ENCODE measurements at places on chromosomes 13 and 19.

DNA sequence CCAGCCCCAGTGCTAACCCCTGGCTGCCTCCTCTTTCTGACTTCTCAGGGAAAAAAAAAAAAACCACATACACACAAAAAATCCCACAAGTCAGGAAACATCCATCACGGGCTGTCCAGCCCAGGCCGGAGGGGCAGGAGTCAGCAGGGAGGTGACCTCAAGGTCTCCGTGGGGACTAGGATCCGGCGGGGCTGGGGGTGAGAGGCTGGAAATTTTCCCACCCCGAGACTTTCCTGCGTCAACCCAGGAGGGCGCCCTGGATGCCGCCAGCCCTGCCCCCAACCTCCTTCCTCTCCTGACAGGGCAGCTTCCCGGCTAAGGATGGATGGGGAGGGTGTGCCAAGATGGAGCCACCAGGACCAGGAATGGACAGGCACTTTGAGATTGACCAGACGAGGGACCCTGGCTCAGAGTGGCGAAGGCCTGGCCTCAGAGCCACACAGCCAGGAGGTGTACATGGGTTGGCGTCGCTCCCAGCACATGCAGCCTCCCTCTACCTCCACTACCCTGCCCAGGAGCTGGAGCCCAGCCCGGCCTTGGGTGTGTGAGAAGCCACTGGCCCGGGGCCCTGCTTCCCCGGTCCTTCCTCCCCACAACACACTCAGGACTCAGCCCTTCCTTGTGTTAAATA is 33.3 kb downstream of the BLOC1S3 start:
- H3K27me3 ChIP-seq, result peaks cover 36% of the 10 kb centered on the region
- no peak overlapping the region for H3K4me3 ChIP-seq
- no peak for DNase-seq
- no peak overlapping the region for H3K27ac ChIP-seq

DNA sequence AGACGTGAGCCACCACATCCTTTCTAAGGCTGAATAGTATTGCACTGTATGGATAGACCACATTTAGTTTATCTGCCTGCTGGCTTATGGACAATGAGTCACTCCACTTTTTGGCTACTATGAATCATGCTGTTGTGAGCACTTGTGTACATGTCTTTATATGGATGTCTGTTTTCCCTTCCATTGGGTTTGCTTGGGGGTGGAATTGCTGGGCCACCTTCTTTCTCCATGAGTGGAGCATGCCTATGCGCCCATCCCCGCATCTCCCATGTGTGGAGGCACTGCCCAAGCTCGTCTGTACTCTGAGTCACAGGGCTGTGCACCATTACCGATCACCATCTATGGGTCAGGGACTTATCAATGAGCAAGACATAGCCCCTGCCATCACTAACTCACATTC is 127.2 kb upstream of the GJB6 start:
- H3K4me3 ChIP-seq, result no peak overlapping the region
- H3K36me3 ChIP-seq, result no peaks in the 10 kb centered on the region
- no peak overlapping the region for H3K27ac ChIP-seq
- no peak for DNase-seq
- peaks cover 55% of the 10 kb centered on the region for H3K27me3 ChIP-seq

DNA sequence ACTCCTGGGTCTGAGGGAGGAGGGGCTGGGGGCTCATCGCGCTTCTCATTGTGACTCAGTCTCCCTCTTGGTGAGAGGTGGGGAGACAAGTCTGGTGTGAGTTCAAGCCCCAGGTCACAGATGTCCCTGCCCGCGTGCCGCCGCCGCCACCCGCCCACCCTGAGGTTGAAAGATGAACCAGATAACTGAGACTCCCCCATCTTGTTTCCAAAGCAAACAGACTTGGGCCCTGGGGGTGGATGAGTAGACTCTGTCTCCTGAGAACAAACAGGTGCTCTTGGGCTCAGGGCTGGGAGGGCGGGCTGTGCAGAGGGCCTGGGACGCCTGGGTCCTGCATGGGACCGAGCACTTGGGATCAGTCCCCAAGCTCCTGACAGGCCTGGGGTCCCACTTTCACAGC is 567 bp downstream of the SBK2 start:
- peaks cover 4% of the 10 kb centered on the region for H3K27me3 ChIP-seq
- H3K4me1 ChIP-seq, result peaks cover 11% of the 10 kb centered on the region
- no peak for DNase-seq
- H3K36me3 ChIP-seq, result no peaks in the 10 kb centered on the region
- no peak overlapping the region for H3K27ac ChIP-seq

GRCh38 chr13:30354493-30355383 is 47.4 kb upstream of the KATNAL1 start:
- no peaks in the 10 kb centered on the region for H3K27me3 ChIP-seq
- H3K4me1 ChIP-seq, result peaks cover 13% of the 10 kb centered on the region
- H3K27ac ChIP-seq, result no peak overlapping the region

GRCh38 chr19:7641290-7642276 is 4.7 kb downstream of the STXBP2 start:
- peak; percentile 66 for DNase-seq
- no peaks in the 10 kb centered on the region for H3K4me1 ChIP-seq
- no peak overlapping the region for H3K27ac ChIP-seq
- H3K4me3 ChIP-seq, result no peak overlapping the region

DNA sequence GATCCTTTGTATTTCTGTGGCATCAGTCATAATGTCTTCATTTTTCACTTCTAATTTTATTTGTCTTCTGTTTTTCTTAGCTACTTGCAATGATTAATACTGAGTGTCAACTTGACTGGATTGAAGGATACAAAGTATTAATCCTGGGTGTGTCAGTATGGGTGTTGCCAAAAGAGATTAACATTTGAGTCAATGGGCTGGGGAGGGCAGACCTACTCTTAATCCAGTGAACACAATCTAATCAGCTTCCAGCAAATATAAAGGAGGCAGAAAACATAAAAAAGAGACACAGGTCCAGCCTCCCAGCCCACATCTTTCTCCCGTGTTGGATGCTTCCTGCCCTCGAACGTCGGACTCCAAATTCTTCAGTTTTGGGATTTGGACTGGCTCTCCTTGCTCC is 640.9 kb upstream of the MIR17HG start:
- no peak for DNase-seq
- H3K36me3 ChIP-seq, result no peaks in the 10 kb centered on the region
- H3K4me3 ChIP-seq, result no peak overlapping the region
- H3K27me3 ChIP-seq, result no peaks in the 10 kb centered on the region
- no peak overlapping the region for H3K27ac ChIP-seq
- H3K4me1 ChIP-seq, result no peaks in the 10 kb centered on the region

GRCh38 chr19:39125554-39126311 is at the start of gene PAK4:
Gene PAK4, plus strand, starts transcription at chr19:39125786. Its CDS starts 43,768 bp downstream, at chr19:39169554.
- peak; percentile 98 for DNase-seq
- peak within 1 kb of the TSS; percentile 96 for H3K27ac ChIP-seq

DNA sequence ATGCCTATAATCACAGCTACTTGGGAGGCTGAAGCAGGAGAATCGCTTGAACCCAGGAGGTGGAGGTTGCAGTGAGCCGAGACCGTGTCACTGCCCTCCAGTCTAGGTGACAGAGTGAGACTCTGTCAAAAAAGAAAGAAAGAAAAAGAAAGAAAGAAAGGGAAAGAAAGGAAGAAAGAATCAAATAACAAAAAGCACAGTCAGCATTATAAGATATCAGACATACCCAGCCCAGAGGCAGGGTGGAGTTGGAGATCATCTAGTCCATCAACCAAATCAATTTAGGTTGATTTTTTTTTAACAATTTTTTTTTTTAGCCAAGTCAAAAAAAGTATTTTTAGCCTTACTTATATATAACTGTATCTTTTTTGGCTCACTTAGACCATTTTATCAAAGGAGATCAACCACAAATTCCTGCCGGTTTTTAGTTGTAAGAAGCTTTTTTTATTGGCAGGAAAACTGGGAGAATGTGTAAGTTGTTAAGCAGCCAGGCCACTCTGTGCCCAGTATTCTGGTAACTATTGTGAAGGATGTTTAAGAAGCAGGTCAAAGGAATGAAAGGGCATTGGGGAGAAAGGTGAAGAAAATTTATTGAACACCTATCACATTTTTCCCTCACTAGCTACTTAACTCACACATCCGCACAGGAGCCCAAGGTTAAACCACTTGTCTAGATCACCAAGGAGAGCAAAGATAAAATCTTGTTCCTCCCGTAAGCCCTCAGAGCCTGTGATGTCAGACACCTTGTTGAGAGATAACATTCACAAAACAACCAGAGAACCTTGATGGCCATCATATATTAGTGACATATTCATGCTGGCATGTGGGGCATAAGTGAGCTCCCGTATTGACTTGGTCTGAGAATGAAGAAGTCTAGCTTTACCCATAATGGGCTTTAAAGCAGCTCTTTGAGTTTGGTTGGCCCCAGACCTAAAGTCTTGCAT is 91.8 kb downstream of the COL4A2 start:
- DNase-seq, result no peak
- H3K4me3 ChIP-seq, result no peak overlapping the region
- no peaks in the 10 kb centered on the region for H3K4me1 ChIP-seq
- H3K36me3 ChIP-seq, result no peaks in the 10 kb centered on the region

DNA sequence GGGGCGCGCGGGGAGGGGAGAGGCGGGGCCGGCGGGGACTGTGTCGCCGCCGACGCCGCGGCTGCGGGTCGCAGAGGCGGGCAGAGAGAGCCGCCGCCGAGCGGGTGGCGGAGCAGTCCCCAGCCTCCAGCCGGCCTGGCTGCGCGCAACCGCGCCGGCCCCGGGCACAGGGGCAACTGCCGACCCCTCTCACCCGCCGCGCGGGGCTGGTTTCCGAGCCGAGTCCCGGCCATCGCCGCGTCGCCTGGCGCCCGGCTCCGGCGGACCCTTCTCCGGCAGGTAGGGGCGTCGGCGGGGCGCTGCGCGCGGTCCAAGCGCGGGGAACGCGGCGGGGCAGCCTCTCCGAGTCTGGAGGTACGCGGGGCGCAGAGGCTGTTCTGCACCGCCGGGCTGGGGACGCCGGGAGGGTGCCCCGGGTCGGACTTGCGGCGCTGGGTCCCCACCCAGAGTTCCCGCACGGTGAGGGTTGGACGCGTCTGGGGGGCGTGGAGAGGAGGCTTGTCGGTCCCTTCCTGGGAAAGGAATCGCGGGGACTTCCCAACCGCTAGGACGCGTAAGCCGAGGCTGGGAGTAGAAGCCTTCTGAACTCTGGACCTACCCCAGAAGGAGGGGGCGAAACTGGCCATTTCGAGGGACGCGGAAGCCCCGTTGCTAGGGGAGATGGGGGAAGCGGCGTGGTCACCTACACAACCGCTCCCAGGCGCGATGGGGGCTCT is 133.6 kb upstream of the MYO16 start:
- H3K27ac ChIP-seq, result no peak overlapping the region
- H3K4me1 ChIP-seq, result peaks cover 13% of the 10 kb centered on the region
- H3K36me3 ChIP-seq, result no peaks in the 10 kb centered on the region
- H3K27me3 ChIP-seq, result peaks cover 59% of the 10 kb centered on the region

DNA sequence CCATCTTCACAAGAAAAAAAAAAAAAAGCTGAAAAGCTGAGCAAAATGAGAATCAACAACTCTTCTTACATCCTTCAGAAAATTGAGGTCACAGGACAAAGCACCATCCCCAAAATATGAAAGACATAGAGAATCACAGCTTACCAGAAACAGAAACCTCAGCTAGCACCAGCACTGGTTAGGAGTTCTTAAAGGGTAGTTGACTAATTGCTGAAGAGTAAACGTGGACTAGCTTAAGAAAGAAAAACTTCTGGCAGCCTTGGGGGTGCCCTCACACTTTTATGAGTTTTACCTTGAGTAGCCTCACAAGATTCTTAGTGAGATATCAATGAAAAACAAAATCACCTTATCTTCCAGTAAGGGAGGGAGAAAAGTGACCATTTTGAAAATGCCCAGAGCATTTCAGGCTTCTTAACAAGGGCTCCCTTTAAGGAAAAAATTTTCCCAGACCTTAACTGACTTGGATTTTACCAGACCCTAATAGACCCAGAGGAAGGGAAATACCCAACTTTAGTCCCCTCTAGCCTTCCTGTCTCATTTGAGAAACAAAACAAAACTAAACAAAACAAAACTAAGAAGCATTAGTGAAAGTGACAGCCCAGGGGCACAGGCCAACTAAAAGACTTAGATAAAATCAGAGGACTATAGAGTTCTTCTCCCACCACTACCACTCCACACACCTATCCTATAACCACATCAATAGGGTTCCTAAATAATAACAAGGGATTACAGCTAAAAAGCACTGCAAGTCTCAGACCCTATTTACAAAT is 888.6 kb downstream of the DIAPH3 start:
- peaks cover 3% of the 10 kb centered on the region for H3K4me1 ChIP-seq
- H3K36me3 ChIP-seq, result no peaks in the 10 kb centered on the region
- H3K27me3 ChIP-seq, result peaks cover 38% of the 10 kb centered on the region
- no peak for DNase-seq
- H3K4me3 ChIP-seq, result no peak overlapping the region
- no peak overlapping the region for H3K27ac ChIP-seq

- no peak for DNase-seq
- H3K36me3 ChIP-seq, result peaks cover 3% of the 10 kb centered on the region
- peaks cover 4% of the 10 kb centered on the region for H3K4me1 ChIP-seq
Observed at GRCh38 chr13:31674051-31674450, 65.3 kb upstream of the RXFP2 start.

- no peaks in the 10 kb centered on the region for H3K27me3 ChIP-seq
- H3K27ac ChIP-seq, result no peak overlapping the region
- no peak overlapping the region for H3K4me3 ChIP-seq
- H3K36me3 ChIP-seq, result no peaks in the 10 kb centered on the region
Observed at GRCh38 chr13:23766283-23766682, 122.9 kb downstream of the MIPEP start.

- H3K4me3 ChIP-seq, result no peak overlapping the region
- H3K4me1 ChIP-seq, result no peaks in the 10 kb centered on the region
- no peak for DNase-seq
- H3K36me3 ChIP-seq, result peaks cover 54% of the 10 kb centered on the region
Observed at GRCh38 chr13:110965038-110965754, 50.3 kb upstream of the ANKRD10 start.

DNA sequence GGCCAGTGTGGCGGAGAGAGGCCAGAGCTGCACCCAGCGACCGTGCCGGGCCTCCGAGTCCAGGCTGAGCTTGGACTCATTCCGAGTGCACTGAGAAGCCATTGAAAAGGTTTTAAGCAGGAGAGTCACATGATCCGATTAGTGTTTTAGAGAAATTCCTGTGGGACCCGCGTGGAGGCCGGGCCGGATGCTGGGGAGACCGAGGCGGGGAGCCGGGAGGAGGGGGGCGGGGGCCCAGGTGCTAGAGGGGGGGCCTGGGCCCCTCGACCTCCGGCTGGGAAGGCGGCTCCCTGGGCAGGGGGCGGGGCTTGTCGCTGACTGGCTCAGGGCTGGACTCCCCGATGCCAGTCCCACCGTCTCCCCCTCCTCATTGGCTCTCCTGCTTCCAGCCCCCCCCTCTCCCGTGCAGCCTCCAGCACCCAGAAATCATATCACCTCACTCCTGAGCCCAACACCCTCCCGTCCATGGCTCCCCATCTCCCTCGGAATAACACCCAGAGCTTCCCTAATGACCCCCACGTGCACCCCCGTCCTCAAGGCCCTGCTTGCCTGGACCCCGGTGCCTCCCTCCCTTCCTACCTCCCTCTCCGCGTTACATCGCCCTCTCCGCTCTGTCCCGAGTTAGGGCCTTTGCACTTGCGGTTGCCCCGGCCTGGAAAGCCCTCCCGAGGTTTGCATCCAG is 5.2 kb upstream of the ZNF579 start:
- DNase-seq, result peak; percentile 89
- H3K4me1 ChIP-seq, result peaks cover 27% of the 10 kb centered on the region
- H3K27ac ChIP-seq, result peak overlapping the region; percentile 70
- H3K4me3 ChIP-seq, result peak overlapping the region; percentile 75
- H3K27me3 ChIP-seq, result peaks cover 29% of the 10 kb centered on the region

- no peak overlapping the region for H3K4me3 ChIP-seq
- no peak overlapping the region for H3K27ac ChIP-seq
- no peaks in the 10 kb centered on the region for H3K4me1 ChIP-seq
- peaks cover 90% of the 10 kb centered on the region for H3K36me3 ChIP-seq
- DNase-seq, result no peak
Observed at GRCh38 chr19:41273076-41273475, 8.9 kb downstream of the HNRNPUL1 start.

GRCh38 chr13:91464336-91464735 is 65.9 kb downstream of the GPC5 start:
- no peak for DNase-seq
- no peak overlapping the region for H3K27ac ChIP-seq

Data from WTC11 (cell line).